ENCODE measurements at places on chromosomes 1 and 21.

DNA sequence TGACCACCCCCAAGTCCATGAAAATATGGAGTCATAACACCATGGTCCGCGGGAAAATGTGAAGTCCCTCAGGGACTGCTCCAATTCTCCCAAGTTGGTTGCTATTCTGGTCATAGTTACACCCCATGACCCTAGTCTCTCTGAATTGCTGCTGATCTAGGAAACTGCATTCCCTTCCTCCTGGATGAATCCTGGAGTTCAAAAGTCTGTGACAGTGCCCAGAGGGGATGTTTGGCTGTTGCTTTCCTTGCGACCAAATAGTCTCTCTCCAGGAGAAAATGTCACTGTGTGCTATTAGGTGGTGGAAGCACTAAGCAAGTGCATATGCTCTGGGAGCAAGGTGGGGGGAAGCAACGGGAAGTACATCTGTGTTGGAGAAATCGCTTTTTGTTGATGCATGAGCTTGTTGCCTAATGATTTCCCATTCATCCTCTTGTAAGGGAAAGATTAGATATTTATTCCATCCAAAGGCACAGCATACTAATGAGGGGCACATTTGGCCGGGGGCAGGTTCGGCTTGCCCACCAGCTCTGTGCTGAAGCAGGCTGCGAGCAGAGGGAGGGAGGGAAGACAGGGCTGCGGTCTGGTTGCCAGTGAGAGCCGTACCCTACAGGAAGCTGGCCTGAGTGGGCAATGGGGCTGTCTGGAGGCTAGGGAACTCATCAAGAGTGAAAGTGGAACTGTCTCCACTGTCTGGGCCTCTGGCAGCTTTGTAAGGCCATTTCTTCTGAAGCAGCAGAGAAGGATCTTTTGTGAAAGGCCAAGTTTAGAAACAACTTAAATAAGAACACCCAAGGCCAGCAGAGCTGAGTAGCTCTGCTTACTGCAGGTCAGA is 27.2 kb downstream of the SYT6 start:
- H3K4me1 ChIP-seq: no peaks in the 10 kb centered on the region
- H3K36me3 ChIP-seq: no peaks in the 10 kb centered on the region
- no peak overlapping the region for H3K4me3 ChIP-seq
- H3K27me3 ChIP-seq: peaks cover 13% of the 10 kb centered on the region
- no peak for DNase-seq

DNA sequence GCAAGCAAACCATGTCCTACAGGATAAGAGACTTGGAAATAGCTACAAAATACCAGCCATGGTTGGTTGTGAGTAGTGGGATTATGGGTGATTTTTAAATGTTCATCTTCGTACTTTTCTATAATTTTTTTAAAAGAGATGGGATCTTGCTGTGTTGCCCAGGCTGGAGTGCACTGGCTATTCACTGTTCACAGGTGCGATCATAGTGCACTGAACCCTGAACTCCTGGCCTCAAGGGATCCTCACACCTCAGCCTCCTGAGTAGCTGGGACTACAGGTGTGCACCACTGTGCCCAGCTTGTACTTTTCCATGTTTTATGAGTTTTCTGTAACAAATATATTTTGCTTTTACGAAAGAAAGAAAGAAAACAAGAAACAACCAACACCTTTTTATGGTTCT is 224.2 kb downstream of the FOXD2 start:
- H3K27ac ChIP-seq: no peak overlapping the region
- no peaks in the 10 kb centered on the region for H3K36me3 ChIP-seq
- H3K4me1 ChIP-seq: no peaks in the 10 kb centered on the region
- peaks cover 13% of the 10 kb centered on the region for H3K27me3 ChIP-seq
- H3K4me3 ChIP-seq: no peak overlapping the region

- no peak overlapping the region for H3K4me3 ChIP-seq
- H3K27me3 ChIP-seq: no peaks in the 10 kb centered on the region
Observed at GRCh38 chr1:56517404-56518130, 61.8 kb downstream of the PLPP3 start.

DNA sequence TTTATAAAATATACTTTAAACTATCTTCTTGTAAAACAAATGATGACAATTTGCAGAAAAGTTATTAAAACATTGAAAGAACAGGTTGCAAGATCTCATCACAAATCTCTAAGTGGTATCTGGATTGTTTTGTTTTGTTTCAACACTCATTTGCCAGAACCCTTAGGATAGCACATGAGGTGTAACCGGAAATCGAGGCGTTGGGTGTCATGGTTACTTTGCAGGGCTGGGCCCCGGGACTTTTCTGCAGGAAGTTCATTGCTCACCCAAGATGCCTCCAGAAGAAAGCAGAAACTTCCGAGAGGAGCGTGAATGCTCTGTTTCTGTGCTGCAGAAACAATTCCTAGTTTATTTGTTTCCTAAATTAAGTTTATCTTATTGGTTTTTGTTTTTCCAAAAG is 2.5 kb downstream of the DISC1 start:
- no peak overlapping the region for H3K27ac ChIP-seq
- no peaks in the 10 kb centered on the region for H3K36me3 ChIP-seq
- peaks cover 49% of the 10 kb centered on the region for H3K4me1 ChIP-seq
- H3K4me3 ChIP-seq: no peak overlapping the region

GRCh38 chr1:42173155-42173933 is 8.8 kb upstream of the GUCA2A start:
- H3K4me1 ChIP-seq: peaks cover 14% of the 10 kb centered on the region
- H3K27ac ChIP-seq: no peak overlapping the region
- H3K27me3 ChIP-seq: no peaks in the 10 kb centered on the region

- H3K4me1 ChIP-seq: no peaks in the 10 kb centered on the region
- H3K27ac ChIP-seq: no peak overlapping the region
- no peaks in the 10 kb centered on the region for H3K36me3 ChIP-seq
- no peaks in the 10 kb centered on the region for H3K27me3 ChIP-seq
Observed at GRCh38 chr1:186837806-186838205, 9.1 kb downstream of the PLA2G4A start.

GRCh38 chr1:101356604-101357443 is 120.0 kb downstream of the S1PR1 start:
- no peaks in the 10 kb centered on the region for H3K36me3 ChIP-seq
- DNase-seq: no peak
- H3K27me3 ChIP-seq: no peaks in the 10 kb centered on the region
- H3K4me1 ChIP-seq: no peaks in the 10 kb centered on the region

- no peak overlapping the region for H3K4me3 ChIP-seq
- DNase-seq: no peak
- peaks cover 9% of the 10 kb centered on the region for H3K36me3 ChIP-seq
- H3K27ac ChIP-seq: no peak overlapping the region
Observed at GRCh38 chr1:156937883-156938282, 17.5 kb downstream of the LRRC71 start.

- H3K4me1 ChIP-seq: peaks cover 24% of the 10 kb centered on the region
- no peaks in the 10 kb centered on the region for H3K27me3 ChIP-seq
- DNase-seq: peak; percentile 8
- no peak overlapping the region for H3K4me3 ChIP-seq
Observed at GRCh38 chr1:228695015-228695955, 40.0 kb upstream of the RHOU start.

- DNase-seq: no peak
- no peaks in the 10 kb centered on the region for H3K27me3 ChIP-seq
- H3K36me3 ChIP-seq: no peaks in the 10 kb centered on the region
- H3K27ac ChIP-seq: no peak overlapping the region
- no peak overlapping the region for H3K4me3 ChIP-seq
Observed at GRCh38 chr1:172823534-172823933, 164.6 kb downstream of the FASLG start.

GRCh38 chr1:235423214-235423652 is 56.0 kb downstream of the TBCE start:
- H3K4me1 ChIP-seq: no peaks in the 10 kb centered on the region
- H3K4me3 ChIP-seq: no peak overlapping the region
- no peak overlapping the region for H3K27ac ChIP-seq
- H3K36me3 ChIP-seq: peaks cover 26% of the 10 kb centered on the region

DNA sequence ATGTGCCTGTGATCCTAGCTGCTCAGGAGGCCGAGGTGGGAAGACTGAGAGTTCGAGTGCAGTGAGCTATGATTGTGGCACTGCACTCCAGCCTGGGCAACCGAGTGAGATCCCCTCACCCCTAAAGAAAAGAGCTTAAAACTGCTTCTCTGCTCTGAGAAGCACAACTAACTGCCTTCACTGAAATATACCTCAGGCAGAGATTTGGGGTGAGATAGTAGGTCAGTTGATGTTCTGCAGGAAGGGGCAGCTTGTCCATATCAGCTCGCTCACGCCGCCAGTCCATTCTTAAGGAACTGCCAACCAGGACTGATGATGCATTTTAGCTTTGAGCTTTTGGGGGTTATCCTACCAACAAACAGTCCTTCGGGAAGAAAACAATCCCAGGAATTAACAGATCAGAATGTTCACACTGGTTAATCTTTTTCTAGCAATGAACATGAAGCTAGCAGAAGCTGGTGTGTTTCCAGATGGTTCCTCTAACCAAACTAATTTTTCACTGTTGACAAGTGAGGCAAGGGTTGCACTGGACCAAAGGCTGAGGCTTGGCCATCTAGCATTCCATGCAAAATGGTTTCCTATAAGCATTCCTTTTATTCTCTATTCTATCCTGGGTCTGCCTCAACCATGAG is 31.6 kb downstream of the LHX4 start:
- no peak for DNase-seq
- H3K4me3 ChIP-seq: no peak overlapping the region
- peaks cover 4% of the 10 kb centered on the region for H3K4me1 ChIP-seq
- no peak overlapping the region for H3K27ac ChIP-seq

DNA sequence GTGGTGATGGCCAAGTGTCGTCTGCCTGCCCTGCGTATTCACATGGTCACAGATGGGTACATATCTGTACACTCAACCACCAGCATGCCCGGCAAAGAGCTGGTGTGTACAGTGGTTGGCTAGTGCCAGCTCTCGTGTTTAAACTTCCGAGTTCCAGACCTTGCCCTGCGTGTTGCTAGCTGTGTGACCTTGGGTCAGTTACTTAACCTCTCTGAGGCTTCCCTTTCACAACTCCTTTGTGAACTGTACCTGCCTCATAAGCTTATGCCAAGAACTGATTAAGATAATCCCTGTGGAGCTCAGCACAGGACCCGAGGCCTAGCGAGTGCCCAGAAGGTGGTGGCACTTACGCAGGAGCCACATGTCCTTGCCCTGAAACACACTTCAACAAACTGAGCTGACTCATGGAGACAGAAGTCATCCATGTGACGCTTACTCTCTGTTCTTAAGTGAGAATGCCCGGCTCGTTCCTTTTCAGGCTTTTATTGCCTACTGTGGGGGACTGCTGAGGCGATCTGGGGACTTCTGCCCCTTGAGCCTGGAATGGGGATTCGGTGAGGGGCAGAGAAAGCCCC is 55.4 kb downstream of the ALPL start:
- H3K4me1 ChIP-seq: peaks cover 15% of the 10 kb centered on the region
- no peak overlapping the region for H3K27ac ChIP-seq
- no peak for DNase-seq
- peaks cover 66% of the 10 kb centered on the region for H3K27me3 ChIP-seq
- no peaks in the 10 kb centered on the region for H3K36me3 ChIP-seq
- H3K4me3 ChIP-seq: no peak overlapping the region

GRCh38 chr1:119611701-119612113 is 36.4 kb downstream of the ZNF697 start:
- no peak overlapping the region for H3K4me3 ChIP-seq
- H3K27ac ChIP-seq: no peak overlapping the region
- DNase-seq: peak; percentile 53

GRCh38 chr1:6440198-6441126 is 15.9 kb downstream of the ESPN start:
- H3K36me3 ChIP-seq: no peaks in the 10 kb centered on the region
- H3K27me3 ChIP-seq: peaks cover 1% of the 10 kb centered on the region
- no peak overlapping the region for H3K27ac ChIP-seq
- H3K4me3 ChIP-seq: peak overlapping the region; percentile 61

DNA sequence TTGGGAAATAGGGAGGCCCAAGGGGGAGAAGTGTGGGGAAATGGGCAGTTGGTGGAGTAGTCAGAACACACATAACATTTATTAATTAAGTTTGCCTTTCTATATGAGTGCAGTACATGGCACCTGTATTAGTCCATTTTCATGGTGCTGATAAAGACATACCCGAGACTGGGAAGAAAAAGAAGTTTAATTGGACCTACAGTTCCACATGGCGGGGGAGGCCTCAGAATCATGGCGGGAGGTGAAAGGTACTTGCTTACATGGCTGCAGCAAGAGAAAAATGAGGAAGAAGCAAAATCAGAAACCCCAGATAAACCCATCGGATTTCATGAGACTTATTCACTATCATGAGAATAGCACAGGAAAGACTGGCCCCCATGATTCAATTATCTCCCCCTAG is 1.6 kb upstream of the SLC35A3 start:
- no peak for DNase-seq

- no peak for DNase-seq
- H3K36me3 ChIP-seq: no peaks in the 10 kb centered on the region
- no peak overlapping the region for H3K27ac ChIP-seq
- H3K27me3 ChIP-seq: no peaks in the 10 kb centered on the region
- H3K4me1 ChIP-seq: peaks cover 22% of the 10 kb centered on the region
Observed at GRCh38 chr1:32447469-32448185, 17.2 kb upstream of the ZBTB8B start.
